Muscle of back (tissue), 13 donors: ENCODE measurements at places on chromosomes 7 and 10.

DNA sequence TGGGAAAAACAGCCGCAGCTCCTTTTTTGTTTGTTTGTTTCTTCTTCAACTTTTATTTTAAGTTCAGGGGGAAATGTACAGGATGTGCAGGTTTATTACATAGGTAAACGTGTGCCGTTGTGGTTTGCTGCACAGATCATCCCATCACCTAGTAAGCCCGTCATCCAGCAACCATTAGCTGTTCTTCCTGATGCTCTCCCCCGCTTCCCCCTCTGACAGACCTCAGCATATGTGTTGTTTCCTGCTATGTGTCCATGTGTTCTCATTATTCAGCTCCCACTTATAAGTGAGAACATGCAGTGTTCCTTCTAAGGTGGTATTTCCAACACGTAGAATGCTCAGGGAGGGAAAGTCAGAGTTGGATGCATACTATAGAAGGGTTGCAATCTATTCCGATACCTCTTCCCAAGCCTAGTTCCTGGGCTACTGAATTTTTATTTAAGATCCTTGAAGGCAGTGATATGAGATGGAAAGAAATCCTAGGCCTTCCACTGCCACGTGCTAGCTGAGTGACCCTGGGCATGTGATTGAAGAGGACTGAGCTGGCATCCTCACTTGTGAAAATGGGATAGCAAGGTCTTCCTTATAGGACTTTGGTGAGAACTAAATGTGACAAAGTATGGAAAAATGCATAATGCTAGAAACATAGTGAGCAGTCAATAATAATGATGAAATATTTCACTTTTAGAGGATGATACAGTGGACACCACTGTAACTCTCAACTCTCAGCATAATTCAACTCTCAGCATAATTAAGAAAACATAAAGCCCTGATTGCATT, 278.5 kb downstream of the REEP3 start:
- DNase-seq = no peak

DNA sequence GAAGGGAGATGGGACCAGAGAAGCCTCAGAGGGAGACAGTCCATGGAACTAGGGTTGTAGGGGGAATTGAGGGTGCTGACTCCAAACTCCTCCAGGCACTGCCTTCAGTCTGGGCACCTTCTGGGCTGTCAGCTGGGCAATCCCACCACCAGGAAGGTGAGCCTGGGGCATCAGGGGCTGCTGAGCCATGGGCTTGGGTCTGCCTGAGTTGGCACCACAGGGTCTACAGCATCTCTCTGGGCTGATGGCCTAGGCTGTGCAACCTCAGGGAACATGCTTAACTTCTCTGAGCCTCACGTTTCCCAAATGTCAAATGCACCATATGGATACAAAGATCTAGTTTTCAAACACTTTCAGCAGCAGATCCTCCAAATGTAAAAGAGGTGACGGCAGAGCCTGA, 46.8 kb upstream of the PRLHR start:
- no peak for DNase-seq

DNA sequence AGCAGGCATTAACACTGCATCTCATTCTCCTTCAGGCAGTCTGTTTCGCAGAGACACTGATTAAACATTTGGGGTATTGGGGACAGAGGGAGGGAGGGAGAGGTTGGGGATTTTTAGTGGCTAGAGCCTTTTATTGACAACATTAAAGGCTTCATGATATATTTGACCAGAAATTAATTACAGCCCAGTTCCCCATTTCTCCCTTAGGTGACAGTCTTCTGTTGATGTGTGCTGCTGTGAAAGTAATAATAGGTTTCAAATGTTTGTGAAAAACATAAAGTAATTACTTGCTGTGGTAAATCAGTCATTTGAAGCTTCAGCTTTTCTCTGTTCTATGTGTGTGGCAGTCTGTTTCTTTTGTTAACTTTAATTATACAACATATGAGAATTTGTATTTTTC, 105.3 kb upstream of the LRGUK start:
- no peak for DNase-seq

DNA sequence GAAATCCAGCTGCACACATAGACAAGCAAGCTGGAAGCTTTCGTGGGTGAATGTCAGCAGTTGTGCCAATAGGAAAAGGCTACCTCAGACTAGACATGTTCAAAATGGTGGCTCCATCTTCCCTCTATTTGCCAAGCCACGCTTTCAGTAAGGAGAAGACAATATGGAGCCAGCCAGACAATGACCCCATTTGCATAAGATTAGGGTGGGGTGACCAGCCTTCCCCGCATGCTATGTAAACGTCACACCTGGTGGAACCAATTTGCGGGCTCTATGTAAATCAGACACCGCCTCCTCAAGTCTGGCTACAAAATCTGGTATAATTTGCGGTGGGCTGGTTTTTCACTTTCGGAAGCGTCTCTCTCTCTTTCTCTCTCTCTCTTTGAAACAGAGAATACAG, 297.4 kb upstream of the PCDH15 start:
- DNase-seq = no peak

DNA sequence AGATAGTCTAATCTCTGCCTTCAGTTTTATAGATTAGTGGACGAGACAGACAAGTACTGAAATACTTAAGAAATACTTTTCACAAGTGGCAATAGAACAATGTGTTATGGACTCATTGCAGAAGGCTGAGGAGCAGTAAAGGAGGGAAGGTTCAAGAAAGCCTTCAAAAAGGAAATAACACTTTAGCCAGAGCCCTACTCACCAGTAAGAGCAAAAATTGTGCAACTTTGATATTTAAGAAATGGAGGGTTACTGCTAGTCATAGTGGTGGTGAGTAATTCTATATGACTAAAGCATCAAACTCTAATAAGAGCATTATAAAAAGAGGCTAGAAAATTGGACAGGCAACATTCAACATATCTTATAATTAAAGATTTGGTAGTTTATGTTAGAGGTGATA, 28.8 kb downstream of the PTPN12 start:
- DNase-seq = no peak

- DNase-seq = no peak
Observed at GRCh38 chr10:133143200-133143533, 16.9 kb upstream of the KNDC1 start.

GRCh38 chr7:29042824-29043231, 84.7 kb upstream of the TRIL start:
- peak; percentile 68 for DNase-seq

DNA sequence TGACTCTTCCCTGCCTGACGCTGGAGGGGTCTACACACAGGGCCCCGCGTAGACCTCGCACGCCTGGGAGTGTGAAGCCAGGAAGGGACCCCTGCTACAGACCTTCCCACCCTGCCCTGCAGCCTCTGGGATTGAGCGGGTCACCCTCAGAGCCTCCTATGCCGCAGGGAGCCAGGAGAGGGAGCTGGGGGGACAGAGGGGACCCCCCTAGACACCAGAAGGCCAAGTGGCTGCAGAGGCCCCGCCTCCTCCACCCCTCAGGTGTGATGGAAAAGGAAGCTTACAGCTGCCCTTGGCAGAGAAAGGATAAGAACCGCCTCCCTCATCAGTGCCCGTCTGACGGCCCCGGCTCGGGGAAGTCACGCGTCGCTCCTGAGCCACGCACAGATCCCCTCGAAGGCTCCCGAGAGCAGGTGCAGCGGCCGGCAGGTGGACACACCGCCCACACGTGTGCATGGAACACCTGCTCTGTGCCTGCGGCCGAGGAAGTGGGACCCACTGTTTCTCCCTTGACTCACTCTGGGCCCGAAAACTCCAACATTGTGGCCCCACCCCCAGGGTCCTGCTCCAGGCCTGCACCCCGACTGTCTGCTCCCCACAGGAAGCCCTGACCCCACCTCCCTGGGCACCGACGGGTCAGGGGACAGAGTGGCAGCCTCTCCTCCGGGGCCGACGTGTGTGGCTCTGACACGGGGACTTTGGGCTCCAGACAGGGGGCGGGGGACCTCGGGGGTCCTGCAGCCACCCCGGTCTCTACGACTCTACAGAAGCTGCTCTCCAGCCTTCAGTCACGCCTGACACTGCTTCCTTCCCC, 73.3 kb downstream of the MICALL2 start:
- DNase-seq = no peak

- DNase-seq = no peak
Observed at GRCh38 chr10:43903451-43903850, 254.8 kb upstream of the ZNF32 start.

DNA sequence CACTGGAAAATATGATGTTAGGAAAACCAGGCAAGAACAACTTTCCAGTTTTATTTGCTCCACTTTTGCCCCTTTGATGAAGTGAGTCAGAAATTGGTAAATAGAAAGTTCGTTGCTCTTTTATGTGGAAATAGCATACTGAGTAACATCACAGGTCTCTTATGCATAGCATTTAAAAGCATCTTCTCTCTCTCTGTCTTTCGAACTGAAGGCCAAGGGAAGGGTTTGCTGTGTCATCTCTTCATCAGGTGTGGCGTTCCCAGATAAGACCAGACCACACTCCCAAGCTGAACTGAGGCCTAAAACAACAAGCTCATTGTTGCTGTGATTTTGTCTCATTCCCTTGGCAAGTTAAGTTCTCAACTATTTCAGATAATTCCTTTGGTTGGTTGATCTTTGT, 131.8 kb upstream of the GRB10 start:
- no peak for DNase-seq

- no peak for DNase-seq
Observed at GRCh38 chr10:66501356-66501755, 424.5 kb upstream of the LRRTM3 start.

- DNase-seq = no peak
Observed at GRCh38 chr10:78139341-78139740, 105.7 kb downstream of the RPS24 start.

DNA sequence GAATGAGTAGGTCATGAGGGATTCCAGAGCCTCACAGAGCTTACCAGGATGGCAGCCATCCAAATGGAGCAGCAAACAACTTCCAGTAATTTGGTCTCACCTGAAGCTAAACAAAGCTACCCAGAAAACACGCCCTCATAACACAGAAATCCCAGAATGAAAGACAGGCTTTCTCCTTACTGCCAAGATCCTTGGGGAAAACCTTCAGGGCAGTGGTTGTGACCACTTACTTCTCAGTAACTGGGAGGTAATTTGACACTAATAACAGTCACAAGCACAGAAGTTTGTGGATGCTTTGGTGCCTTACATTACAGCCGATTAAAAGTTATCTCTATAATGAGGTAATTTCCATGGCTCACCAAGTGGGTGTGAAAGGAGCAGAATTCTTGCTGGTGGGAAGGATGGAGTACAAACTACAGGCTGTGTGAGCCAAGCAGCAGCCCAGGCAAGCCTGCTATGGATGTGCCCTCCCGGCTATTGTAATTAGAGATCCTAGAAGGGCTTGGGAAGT, 10.4 kb downstream of the WDR91 start:
- DNase-seq = no peak

GRCh38 chr7:112356596-112356995, 93.7 kb upstream of the IFRD1 start:
- DNase-seq = no peak

DNA sequence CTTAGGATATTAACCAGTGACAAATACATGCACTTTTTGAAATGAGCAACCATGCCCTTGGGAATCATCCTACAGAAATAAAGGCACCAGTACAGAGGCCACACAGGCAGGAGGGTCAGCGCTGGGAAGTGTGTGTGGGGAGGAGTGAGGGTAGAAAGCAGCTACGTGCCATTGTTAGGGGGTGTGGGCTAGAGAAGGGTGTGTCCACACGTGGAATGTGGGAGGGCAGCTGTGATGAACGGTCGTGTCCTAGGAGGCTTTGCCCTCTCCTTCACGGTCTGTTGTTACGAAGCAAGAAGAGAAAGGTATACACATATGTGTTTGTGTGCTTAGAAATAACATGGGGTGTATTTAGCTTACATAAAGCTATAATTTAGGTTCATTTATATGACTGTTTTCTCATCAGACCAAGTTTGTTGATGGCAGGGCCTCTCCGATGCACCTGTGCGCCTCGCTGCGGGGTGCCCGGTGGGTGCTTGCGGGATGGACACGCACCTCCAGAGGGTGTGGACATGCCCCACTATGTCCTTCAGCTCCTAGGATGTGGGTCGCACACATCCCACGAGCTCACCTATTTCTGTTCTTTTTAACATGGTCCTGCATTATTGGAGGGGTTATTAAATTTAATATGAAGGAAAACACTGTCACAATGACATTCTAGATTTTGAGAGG, 16.9 kb upstream of the GET4 start:
- no peak for DNase-seq

DNA sequence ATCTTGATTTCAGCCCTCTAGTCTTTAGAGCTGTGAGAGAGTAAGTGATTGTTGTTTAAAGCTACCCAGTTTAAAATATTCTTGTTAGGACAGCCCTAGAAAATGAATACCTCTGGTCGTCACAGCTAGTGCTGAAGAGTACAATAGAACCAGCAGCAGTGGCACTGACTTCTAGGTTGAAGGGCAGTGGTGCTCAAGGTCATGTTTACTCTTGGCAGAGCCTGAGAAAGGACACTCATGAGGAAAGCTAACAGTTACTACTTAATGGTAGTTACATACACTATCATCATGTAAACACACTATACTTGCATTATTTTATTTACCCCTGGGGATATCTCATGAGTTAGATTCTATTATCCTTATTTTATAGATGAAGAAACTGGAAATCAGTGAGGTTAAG, 323.0 kb downstream of the SH2D4B start:
- no peak for DNase-seq

DNA sequence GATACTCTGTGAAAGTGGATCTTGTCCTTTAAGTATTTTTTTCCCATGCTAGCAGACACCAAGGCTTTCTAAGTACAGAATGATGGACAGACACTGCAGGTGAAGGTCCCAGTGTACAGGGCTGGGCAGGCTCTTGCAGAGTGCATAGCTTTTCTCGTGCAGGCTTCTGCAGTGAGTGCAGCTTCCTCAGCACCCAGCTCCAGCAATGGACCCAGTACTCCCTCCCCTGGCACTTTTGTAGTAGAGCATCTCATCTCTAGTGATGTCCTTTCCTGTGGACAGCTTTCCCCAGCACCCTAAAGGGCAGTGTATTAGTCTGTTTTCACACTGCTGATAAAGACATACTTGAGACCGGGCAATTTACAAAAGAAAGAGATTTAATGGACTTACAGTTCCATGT, 104.3 kb downstream of the CUL2 start:
- no peak for DNase-seq

DNA sequence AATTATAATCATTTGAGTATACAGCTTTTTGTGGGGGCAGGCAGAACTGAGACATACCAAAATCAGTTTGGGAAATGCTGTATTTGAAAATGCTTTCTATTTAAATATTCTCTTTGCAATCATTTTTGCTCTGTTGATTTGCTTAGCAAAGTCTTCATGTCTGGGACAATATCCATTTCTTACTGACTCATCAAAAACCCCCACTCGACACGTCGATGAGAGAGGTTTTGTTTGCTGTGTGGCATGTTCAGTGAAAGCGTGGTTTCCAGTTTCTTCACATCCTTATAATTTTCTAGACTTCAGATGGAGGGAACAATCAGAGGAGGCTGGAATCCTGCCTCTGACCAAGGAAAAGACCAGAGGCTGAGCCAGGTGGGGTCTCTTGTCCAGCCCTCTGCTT, 28.9 kb downstream of the HTRA1 start:
- no peak for DNase-seq

DNA sequence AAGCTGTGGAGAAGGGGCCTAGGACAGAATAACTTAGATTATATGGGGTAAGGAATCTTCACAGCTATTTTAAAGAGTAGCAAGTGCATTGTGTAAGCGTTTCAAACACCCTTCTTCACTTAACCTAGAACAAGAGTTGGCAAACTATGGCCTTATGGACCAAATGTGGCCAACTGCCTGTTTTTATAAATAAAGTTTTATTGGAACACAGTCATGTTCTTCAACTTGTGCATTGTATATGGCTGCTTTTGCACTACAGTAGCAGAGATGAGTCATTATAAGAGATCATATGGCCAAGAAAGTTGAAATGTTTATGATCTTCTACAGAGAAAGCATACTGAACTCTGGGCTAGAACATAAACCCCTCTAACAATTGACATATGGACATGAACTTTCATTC, 187.8 kb downstream of the ETV1 start:
- no peak for DNase-seq
